Activated CD4-positive, alpha-beta T cell treated with anti-CD3 and anti-CD28 coated beads, Interleukin-2, amount 50 U/mL, for 1 hour (primary cell): ENCODE measurements at places on chromosomes 3 and 15.

- no peak for DNase-seq
Measured at GRCh38 chr15:77800305-77800704, 167.6 kb upstream of the LINGO1 start.

GRCh38 chr3:45860481-45860880, 18.6 kb upstream of the LZTFL1 start:
- no peak for DNase-seq

- DNase-seq: no peak
Measured at GRCh38 chr3:124213641-124214040, 221.7 kb upstream of the ROPN1 start.

DNA sequence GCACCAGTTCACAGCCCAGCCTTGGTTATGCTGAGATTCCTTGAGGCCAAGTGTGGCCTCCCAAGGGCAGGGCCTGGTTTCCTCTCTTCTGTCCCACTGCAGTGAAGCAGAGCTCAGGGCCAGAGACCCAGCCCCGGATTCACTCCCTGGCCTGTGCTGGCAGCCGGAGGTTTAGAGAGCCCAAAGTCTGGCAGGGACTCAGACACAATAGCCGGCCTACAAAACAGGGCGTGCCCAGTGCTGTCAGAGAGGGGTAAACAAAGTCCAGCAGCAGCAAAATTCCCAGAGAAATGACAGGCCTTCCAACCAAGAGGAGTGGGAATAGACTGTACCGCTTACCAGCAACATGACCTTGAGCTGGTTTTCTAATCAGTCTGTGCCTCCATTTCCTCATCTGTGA, 14.0 kb downstream of the VIPR1 start:
- DNase-seq: no peak

DNA sequence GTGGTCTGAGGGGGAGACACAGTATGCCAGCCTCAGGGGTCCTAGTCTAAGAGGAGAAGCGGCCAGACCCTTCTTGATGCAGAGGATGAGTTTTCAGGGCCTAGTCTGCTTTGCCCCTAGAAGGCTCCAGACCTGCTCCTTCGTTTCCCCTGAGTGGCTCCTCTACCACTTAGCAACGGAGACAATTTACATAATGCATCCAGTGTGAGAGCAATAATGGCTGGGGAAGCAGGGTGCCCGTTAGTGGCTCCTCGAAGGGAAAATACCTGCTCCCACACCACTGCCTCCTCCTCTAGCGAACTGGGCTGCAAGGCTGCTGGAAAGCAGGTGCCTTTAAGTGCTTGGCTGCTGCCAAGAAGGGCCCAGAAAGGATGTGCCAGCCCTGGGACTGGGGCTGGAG, 38.9 kb downstream of the CACNA2D2 start:
- no peak for DNase-seq

DNA sequence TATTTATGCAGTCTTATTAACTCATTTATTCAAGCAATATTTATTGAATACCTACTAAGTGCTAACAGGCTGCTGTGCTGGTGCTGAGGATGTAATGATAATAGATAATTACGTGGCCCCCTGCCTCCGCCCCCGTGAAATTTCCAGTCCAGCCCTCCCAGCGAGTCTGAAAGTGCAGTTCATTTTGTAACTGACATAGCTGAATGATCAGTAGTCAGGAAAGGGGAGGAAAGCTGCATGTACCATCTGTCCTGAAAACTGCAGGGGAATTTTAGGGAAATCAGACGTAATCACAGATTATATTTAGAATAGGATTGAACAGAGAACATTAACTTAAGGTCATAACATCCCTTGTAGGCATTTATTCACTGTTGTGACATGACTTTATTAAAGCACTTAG, 736.8 kb downstream of the MCTP2 start:
- no peak for DNase-seq

DNA sequence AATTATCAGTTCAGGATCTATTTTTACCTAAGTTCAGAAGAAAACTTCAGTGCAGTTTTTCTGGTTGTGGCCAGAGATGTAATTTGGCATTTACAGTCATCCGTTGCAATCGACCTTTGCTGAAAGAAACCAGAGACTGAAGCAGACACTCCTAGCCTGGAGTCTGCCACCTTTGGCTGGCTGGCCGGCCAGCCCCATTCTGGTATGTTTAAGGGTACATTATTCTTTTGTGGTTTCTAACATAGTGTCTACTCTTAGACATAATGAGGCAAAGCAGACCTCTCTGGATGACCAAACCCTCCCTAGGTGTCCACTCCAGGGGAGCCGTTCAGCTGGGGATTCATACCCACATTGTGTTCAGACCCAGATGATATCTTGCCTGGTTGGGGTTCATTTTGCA, 275.9 kb upstream of the TPM1 start:
- DNase-seq: no peak

DNA sequence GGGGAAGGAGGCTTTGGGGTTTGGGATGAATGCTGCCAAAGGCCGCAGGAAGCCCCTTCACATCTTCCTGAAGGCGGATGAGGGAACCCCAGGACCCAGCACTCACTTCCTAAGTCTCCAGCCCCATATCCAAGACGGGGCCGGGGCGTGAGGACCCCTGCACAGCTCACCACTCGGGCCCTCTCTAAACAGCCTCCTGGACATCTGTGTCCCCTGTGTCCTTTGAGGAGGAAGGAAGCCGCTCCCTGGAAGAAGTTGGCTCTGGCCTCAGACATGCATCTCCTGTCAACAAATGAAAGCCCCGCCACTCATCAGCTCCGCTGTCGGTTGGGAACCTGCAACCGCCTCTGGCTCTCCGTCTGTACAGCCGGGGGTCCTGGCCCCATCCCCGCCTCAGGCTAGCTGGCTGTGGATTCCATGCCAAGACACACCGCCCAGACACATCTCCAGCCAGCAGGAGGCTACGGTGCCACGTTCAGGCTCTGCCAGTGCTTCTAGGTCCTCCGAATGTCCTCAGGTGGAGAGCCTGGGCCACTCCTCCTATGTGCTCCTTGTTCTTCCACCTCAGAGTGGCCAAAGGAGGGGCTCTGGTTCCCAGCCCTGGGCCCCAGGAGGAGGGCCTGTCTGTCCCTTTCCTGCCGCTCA, 140.0 kb upstream of the MEF2A start:
- no peak for DNase-seq

DNA sequence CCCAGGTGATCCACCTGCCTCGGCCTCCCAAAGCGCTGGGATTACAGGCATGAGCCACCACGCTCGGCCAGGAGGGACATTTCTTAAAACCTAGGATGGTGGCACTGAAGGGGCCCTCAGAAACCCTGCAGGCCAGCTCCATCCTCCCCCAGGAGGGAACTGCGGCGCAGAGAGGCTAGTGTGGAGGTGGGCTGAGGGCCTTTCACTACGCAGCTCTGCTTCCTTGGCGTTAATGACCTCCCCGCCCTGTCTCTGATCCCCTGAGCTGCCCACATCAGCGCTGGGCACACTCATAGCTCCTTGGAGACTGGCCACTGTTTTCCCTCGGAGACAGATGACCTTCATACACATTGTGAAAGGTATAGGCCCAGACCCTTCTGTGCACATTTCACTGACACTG, 46.2 kb upstream of the MAGEF1 start:
- DNase-seq: no peak

DNA sequence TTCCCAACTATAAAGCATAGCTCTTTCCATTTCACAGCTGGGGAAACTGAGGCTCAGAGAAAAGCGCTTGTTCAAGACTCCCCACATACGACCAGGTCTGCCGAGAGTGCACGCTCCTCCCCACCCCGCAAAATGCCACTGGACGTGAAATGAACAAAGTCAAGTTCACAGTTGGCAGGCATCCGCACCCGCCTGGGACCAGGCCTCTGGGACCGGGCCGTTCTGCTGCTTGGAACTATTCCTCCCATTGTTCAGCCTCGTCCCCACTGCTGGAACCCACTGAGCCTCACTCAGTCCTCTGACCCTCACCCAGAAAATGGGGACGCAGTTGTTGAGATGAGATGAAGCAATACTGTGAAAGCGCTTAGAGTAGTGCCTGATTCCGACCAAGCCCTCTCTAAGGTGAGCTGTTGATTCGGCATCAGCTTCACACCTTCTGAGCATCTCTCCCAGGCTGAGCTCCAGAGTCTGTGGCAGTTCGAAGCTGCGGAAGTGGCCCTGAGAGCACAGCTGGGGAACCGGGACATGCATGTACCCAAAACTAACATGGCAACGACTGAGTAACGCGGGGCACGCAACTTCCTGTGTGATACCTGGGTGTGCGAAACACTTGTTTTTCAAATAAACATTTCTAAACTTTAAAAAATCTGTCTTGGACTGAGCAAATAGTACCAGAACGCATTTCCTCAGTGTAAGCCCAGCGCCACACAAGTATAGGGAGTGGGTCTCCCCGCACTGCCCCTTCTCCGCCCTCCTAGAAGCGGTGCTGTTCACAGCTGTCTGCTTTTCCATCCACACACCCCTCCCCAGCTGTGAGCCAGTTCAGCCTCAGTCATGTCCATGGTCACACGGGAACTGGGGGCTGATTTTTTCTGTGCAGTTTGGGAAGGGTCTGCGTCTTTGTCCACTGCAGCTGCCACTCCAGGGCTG, 93.4 kb downstream of the CHSY1 start:
- no peak for DNase-seq

GRCh38 chr3:165983284-165983683, 146.1 kb upstream of the BCHE start:
- no peak for DNase-seq

DNA sequence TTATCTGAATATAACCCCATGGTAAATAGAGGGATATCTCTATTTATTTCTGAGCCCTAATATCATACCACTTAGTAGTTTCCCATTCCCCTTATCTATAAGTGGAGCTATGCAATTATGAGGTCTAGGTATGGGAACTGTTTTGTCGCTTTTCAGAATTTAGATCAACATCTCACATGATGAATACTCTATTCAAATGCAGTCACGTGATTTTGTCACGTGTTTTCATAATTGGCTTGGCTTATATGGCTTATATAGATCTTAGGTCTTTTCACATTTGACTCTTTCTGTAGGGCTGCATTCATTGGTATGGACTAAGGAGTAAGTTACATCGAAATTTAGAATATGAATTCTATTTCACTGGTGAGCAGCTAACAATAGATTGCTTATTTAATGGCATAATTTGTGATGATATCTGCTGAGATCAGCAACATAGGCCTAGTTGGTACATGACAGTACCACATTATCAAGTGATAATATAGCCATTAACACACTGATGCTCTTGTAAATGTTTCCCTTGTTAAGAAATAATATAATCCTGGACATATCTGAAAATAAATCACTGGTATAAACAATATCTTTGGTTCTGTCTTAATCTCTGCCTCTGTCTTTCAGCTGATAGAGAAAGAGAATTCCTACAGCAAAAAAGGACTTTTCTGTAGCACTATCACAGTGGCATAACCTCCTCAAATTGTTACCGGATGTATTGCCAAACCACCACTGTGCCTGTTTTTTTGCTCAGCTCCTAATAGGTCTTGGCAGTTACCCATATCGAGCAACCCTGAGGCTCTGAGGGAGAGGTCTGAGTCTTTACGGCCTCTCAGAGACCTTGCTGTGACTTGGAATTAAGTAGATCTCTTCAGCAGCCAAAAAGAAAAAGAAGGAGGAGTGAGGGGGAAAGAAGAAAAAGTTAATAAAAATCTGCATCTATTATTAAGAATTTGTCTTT, 357.1 kb downstream of the ZPLD1 start:
- DNase-seq: no peak

DNA sequence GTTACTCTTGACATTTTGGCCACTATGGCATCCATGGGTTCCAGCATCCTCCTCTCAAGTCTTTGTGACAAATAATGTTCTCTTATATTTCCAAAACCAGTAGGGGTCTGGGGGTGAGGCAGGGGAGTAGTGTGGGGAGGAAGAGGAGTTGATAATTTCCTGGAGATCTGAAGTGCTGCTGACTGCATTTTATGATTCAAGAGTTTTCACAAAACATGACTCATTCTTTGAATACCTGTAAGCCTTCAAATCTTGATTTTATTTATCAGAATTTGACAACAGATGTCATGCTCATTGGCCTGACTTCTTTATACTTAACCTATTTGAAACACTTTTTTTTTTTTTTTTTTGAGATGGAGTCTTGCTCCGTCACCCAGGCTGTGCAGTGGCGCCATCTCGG, 98.8 kb upstream of the PLXND1 start:
- no peak for DNase-seq

- DNase-seq: no peak
Measured at GRCh38 chr15:38864827-38865581, 300.4 kb upstream of the RASGRP1 start.

GRCh38 chr3:124558991-124559845, 171.0 kb upstream of the UMPS start:
- no peak for DNase-seq

GRCh38 chr3:122660297-122660974, 20.2 kb upstream of the PARP14 start:
- no peak for DNase-seq
